PC-3 (cell line): ENCODE measurements at places on chromosomes 3 and 15.

DNA sequence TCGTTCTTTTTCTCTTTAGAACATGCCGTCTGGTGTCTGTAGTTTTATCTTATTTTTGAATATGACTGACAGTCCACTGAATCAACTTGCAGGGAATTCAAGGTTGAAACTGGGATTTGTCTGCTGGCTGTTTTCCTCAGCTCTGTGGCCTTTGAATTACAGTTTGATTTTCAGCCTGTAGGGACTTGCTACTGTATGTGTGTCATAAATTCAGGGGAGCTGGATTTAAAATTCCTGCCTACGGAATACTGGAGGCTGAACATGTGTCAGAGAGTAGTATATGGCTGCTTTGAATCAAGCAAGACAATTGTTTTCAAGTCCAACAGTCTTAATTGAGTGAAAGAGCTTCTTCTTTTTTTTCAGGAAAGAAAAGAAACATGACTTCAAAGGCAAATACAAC lies 33.9 kb downstream of the RARB start:
- no peak for DNase-seq

GRCh38 chr3:190012314-190012782 lies 108.3 kb downstream of the P3H2 start:
- DNase-seq: peak; percentile 86

GRCh38 chr15:71715914-71716313 lies 94.4 kb upstream of the NR2E3 start:
- DNase-seq: no peak

DNA sequence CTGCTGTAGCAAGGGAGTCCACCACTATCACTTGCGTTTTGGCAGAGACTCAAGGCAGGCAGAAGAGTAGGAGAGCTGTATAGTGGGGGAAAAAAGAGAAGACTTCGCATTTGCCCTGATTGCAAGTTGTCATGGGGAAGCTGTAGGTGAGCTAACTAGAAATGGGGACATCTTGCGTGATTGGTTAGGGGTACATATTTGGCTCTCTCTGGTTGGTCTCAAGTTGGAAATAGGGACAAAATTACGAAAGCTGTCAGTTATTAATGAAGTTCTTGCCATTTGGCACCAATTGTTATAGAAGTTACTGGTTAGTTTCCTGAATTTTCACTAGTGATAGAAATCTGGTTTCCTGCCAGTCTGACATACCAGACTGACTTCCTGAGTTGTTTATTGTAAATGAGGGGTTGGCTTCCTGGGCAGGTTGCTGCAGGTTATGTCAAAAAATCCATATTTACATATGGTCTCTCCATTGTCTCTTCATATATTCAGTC lies 8.2 kb upstream of the SENP7 start:
- no peak for DNase-seq

DNA sequence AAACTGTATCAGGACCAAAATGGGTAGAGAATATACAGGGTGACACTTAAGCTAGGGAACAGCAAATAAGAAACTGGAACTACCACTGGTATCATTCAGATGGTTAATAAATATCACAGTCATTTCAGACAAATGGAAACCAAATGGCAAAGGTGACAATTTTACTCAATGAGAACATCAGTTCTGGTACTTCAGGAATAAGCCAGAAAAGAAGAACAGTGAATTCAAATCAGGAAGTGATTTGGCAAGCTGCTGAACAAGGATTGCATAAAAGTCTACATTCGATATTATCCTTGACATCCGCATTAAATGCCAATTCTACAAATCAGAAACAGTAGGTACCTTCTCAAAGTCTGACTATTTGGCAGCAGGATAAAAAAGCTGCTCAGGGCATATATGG lies 23.5 kb upstream of the STIMATE start:
- no peak for DNase-seq

DNA sequence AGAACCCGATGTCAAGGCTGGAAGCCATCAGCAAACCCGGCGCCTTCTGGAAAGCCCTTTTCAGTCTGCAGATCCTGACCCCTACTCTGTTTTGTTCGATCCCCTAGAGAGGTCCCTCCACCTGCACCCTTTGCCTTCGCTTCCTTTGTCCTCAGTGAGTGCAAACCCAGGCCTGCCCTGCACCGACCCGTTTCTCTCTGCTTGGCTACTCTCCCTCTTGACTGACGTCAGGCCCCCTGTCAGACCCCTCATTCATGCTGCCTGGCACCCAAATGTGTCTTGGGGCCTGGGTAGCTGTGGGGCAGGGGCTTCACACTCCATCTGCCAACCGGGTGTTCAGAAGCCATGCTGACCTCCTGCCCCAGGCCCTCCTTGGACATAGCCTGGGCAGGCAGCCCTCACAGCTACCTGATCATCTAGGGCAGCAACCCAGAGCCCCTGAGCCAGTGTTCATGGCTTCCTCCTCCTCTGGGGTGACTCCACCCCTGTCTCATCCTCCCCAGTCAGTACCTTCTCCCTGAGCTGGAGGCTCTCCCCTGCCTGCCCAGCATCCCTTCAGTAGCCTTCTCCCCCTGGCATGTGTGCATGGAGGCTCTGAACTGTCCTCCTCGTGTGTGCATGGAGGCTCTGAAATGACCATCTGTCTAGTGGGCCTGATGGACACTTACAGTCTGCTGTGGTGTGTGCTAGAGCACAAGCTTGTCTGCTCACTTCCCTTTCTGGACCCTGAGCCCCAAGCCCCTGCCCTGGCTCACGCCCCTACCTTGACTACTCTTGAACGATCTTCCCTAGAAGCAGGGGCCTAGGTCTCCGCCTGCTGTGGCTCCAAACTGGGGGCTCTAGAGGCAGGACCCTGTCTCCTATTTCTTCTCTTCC lies 69.4 kb downstream of the EXOG start:
- no peak for DNase-seq

GRCh38 chr3:193885832-193886231 lies 250.1 kb upstream of the HES1 start:
- DNase-seq: peak; percentile 36

DNA sequence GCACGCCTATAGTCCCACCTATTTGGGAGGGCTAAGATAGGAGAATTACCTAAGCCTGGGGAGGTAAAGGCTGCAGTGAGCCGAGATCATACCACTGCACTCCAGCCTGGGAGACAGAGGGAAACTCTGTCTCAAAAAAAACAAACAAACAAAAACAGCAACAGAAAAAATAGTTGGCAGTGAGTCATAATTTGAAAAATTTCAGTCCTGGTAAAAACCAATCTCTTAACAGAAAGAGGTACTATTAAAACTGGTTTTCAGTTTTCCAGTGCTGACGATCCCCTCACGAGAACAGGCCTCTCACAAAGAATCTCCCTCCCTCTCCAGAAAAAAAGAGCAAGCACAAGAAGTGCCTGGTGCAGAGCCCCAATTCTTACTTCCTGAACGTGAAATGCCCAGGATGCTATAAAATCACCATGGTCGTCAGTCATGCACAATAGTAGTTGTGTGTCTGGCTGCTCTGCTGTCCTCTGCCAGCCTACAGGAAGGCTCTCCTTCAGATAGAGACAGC lies 22.8 kb upstream of the MAP4 start:
- DNase-seq: no peak

DNA sequence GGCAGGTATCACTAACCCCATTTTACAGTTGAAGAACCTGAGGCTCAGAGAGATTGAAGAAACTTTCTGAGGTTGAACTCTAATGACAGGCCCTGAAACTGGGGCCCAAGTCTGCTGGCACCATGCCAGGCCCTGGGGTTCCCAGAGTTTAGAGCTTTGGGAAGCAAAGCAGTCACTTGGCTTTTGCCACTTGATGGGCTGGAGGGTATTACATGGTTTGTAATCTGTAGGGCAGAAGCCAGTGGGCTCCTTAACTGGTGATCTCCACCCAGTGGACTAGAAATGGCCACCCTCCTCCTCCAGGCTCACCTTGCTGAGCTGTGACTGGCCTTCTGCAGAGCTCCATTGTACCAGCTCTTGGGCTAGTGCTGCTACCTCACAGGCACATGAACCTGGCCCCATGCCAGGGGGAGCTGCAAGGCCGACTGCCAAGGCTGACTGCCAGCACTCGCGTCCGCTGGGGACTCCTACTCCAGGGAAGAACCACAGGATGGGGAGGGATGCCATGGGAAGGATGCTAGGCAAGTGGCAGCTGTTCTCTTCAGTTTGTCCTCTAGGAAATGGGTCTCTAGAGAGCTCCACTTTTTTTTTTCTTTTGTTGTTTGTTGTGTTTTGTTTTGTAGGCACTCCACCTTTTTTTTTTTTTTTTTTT lies 104.8 kb downstream of the ETFA start:
- DNase-seq: peak; percentile 56

- DNase-seq: peak; percentile 68
These were observed 60.6 kb upstream of the XCR1 start for GRCh38 chr3:46087871-46088270.

DNA sequence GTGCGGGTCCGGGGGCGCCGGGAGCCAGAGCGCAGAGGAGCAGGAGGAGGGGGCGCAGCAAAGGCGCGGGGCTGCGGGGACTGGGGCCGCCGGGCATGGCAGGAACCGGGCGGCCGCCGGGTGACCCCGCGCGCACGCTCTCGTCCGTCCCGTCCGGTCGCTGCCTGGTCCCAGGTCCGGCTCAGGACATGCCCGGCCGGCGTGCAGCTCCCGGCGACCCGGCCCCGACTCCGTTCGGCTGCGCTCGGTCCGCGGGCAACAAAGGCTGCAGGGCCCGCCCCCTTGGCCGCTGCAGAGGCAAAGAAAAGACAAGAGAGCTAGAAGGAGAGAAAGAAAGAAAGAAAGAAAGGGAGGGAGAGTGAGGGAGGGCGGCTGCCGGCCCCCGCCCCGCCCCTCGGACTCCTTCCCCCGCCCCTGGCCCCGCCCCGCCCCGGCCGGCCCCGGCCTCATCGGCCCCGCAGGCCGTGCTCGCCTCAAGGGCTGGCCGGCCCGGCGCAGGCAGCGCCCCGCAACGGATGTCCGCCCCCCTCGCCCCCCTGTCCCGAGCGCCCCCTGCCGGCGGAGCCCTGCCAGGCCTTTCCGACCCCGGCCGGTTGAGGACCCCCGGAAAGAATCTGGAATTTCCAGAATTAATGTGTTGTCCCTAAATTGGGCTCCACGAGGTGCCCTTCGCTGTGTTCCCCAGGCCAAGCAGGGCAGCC lies at the start of gene ADAMTS7:
TSS of gene ADAMTS7 (minus strand) at position 341 of the 701 bp plus-strand sequence. CDS start at position 97, 244 bp downstream.
- peak; percentile 66 for DNase-seq

- no peak for DNase-seq
These were observed 80.3 kb upstream of the PRTG start for GRCh38 chr15:55823191-55823670.

DNA sequence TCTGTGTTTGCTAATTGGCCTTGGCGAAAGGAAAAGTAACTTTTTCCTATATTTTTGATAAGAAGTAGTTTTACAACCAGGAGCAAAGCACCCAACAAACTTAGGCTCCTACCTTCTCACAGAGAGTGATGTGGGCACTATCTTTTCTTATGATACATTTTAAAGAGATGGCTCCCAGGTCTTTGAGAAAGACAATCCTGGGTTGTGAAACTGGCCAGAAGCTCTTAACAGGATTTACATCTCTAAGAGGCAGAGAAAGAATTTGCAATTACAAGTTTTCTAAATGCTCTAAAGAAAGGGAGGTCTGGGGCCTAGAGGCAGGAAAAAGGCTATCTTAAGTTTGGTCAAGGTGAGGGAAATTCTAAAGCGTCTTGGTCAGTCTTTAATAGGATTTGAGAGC lies 609.7 kb downstream of the VGLL3 start:
- DNase-seq: no peak

GRCh38 chr15:101054991-101055390 lies 135.8 kb downstream of the LRRK1 start:
- DNase-seq: no peak

DNA sequence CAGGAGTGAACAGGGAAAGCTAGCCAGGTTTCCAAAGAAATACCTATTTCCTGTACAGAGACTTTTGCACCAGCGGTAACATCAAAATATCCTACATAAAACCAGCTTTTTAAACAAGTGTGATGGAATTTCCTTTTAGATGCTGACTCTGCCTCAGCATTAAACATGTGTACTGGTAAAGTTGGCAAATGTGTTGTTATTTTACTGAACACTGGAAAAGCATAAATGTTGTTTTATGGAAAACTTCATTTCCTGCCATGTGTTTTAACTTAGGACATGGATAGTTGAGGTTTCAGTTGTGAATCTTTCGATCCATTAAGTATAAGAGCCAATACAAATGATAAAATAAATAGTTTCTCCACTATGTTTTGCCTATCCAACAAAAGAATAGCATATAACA lies 15.7 kb downstream of the OXNAD1 start:
- DNase-seq: no peak

GRCh38 chr15:69016021-69016595 lies 1.6 kb downstream of the NOX5 start:
- no peak for DNase-seq

- no peak for DNase-seq
These were observed 168.2 kb downstream of the TBC1D2B start for GRCh38 chr15:77909182-77909940.

GRCh38 chr3:188539037-188539436 lies 385.1 kb downstream of the LPP start:
- no peak for DNase-seq

DNA sequence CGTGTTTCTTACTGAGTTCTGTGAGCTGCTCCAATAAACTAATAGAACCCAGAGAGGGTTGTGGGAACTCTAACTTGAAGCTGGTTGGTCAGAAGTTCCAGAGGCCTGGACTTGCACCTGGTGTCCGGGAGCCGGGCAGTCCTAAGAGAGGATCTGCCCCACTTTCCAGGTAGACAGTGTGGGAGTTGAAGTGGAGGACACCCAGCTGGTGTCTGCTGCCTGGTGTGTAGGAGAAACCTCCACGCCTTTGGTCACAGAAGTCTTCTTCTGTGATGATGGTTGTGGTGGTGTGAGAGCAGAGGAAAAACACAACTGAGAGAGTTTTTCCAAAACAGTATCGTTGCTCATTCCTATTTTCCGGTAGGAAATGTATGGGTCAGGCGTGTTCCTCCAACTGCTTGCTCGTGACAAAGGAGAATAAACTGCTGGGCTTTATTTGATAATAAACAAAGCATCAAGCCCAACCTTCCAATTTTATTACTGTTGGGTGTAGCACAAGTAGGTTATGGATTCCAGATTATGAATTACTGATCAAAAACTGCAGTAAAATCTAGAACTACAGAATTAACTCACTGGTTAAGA lies 137.0 kb downstream of the KLF13 start:
- DNase-seq: no peak
